ENCODE measurements at places on chromosomes 1 and 21. TPM values are rescaled to one million over a fixed set of nuclear protein-coding genes. Genes with fewer than 3 reads are reported as not detected.

GRCh38 chr1:197989058-197989457, 71.9 kb downstream of the LHX9 start:
- no peak overlapping the region for H3K27ac ChIP-seq
- no peak for DNase-seq
- H3K4me1 ChIP-seq = no peaks in the 10 kb centered on the region
- H3K36me3 ChIP-seq = no peaks in the 10 kb centered on the region
- no peaks in the 10 kb centered on the region for H3K27me3 ChIP-seq
- H3K4me3 ChIP-seq = no peak overlapping the region

DNA sequence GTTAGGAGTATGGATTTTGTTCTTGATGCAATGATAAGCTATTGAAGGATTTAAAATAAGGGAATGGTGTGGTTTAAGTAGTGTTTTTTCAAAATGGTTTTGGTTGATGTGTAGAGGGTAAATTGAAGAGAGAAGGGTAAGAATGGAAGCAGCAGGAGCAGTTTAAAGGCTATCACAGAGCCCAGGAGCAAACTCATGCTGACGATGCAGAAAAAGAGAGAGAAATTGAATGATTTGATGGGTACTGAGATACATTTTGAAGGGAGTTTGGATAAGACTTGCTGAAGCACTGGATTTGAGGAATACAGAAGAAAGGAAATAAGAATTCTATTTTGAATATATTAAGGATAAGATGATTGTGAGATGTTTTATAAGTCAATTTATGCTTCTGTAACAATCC, 300.8 kb upstream of the LYPLAL1 start:
- DNase-seq = no peak
- H3K4me1 ChIP-seq = peaks cover 3% of the 10 kb centered on the region
- H3K36me3 ChIP-seq = no peaks in the 10 kb centered on the region
- H3K27ac ChIP-seq = no peak overlapping the region
- no peak overlapping the region for H3K4me3 ChIP-seq

- peaks cover 4% of the 10 kb centered on the region for H3K4me1 ChIP-seq
- no peaks in the 10 kb centered on the region for H3K36me3 ChIP-seq
- H3K4me3 ChIP-seq = no peak overlapping the region
Observed at GRCh38 chr21:38505654-38506523, 7.6 kb upstream of the ERG start.

DNA sequence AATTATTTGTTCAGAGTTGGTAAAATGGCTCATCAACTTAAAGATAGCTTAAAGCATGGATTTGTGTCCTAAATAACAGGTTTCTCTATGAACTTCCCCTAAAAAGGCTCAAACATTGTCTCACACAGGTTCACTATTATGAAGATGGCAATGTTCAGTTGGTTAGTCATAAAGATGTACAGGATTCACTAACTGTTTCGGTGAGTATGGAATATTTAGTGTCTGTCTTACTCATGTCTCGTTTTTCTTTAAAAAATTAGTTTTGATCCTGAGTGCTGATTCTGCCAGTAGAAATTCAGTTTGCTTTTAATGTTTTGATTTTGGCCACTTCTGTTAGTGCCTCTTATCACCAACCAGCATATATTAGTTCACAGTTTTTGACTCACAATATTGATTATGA, 7.5 kb upstream of the MOV10 start:
- peaks cover 14% of the 10 kb centered on the region for H3K36me3 ChIP-seq
- no peak overlapping the region for H3K4me3 ChIP-seq
- no peaks in the 10 kb centered on the region for H3K4me1 ChIP-seq
- H3K27ac ChIP-seq = no peak overlapping the region
- DNase-seq = no peak

DNA sequence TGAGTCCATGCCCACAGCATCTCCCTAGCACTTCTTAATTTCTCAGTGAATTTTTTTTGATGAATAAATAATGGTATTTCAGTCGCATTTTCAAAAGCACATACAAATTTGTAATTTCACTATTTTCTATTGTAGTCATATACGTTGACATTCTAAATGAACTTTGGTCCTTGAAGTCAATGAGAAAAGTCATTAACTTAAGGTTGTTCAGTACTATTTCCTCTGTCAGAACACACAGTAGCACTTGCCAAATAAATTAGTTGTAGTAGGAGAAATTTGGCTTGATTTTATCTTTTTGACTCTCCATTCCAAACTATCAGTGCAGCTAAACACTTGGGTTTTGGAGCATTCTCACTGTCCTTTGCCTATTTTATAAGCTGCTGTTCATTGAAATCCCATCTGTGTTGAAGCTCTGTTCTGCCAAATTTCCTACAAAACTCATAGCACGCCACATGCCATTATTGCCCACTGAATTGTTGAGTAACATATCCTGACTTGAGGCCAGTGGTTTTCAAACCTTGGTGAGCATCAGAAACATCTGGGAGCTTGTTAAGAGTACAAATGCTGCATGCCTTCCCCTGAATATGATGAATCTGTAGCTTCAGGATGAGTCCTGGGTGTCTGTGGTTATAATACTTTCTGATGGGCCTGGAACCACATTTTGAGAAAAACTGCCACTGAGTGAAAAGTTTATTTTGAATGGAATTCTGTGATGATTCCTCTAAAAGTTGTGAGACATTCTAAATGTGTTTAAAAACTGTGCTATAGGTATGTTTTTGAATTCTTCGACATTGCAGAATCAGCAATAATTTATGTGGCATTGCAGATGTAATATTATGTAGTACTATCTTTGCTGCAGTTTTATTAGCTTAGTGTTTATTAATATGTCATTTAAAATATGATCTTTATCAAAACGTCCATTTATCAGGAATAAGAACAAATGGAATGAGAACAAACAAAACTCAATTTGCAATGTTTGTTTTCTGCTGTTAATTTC, 78.9 kb downstream of the DNM3 start:
- H3K27me3 ChIP-seq = no peaks in the 10 kb centered on the region
- H3K27ac ChIP-seq = no peak overlapping the region
- H3K4me3 ChIP-seq = no peak overlapping the region
- H3K4me1 ChIP-seq = no peaks in the 10 kb centered on the region
- DNase-seq = no peak
- no peaks in the 10 kb centered on the region for H3K36me3 ChIP-seq

DNA sequence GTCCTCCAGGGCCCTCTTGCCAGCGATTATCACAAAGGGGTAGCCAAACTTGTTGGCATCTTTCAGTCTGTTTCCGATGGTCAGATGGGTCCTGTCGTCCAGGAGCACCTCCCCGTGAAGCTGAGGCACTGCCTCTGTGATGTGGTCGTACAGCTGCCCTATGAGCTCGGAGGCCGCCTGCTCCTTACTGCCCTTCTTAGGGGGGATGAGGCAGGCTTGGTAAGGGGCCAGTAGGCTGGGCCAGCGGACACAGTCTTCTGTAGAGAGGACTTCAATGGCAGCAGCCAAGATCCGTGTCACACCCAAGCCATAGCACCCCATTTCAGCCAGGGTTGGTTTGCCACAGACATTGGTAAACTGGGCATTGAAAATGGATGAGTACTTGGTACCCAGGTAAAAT, 6.5 kb downstream of the PARS2 start:
- peaks cover 3% of the 10 kb centered on the region for H3K36me3 ChIP-seq
- H3K27me3 ChIP-seq = no peaks in the 10 kb centered on the region
- no peak for DNase-seq

- H3K27ac ChIP-seq = no peak overlapping the region
- peak; percentile 15 for DNase-seq
- H3K27me3 ChIP-seq = no peaks in the 10 kb centered on the region
- no peaks in the 10 kb centered on the region for H3K36me3 ChIP-seq
Observed at GRCh38 chr1:221562542-221563475, 179.1 kb downstream of the DUSP10 start.

DNA sequence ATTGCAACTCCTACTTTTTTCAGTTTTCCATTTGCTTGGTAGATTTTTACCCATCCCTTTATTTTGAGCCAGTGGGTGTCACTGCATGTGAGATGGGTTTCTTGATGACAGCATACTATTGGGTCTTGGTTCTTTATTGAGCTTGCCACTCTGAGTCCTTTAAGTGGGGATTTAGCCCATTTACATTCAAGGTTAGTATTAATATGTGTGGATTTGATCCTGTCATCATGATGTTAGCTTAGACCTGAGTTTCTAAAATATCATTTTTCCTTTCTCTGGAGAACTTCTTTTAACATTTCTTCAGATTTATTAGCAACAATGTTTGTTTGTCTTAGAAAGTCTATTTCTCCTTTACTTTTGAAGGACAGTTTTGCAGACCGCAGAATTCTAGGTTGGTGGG, 11.8 kb upstream of the S100B start:
- no peaks in the 10 kb centered on the region for H3K27me3 ChIP-seq
- no peak overlapping the region for H3K4me3 ChIP-seq
- H3K27ac ChIP-seq = no peak overlapping the region
- H3K4me1 ChIP-seq = no peaks in the 10 kb centered on the region
- no peak for DNase-seq

- H3K27ac ChIP-seq = no peak overlapping the region
- H3K27me3 ChIP-seq = no peaks in the 10 kb centered on the region
- H3K4me3 ChIP-seq = no peak overlapping the region
- H3K4me1 ChIP-seq = no peaks in the 10 kb centered on the region
- peak; percentile 20 for DNase-seq
Observed at GRCh38 chr1:218895064-218895587, 278.6 kb upstream of the LYPLAL1 start.

- no peak overlapping the region for H3K4me3 ChIP-seq
- no peaks in the 10 kb centered on the region for H3K36me3 ChIP-seq
- H3K4me1 ChIP-seq = peaks cover 15% of the 10 kb centered on the region
- peak overlapping the region; percentile 57 for H3K27ac ChIP-seq
Observed at GRCh38 chr1:221868593-221869303, 126.9 kb upstream of the DUSP10 start.

DNA sequence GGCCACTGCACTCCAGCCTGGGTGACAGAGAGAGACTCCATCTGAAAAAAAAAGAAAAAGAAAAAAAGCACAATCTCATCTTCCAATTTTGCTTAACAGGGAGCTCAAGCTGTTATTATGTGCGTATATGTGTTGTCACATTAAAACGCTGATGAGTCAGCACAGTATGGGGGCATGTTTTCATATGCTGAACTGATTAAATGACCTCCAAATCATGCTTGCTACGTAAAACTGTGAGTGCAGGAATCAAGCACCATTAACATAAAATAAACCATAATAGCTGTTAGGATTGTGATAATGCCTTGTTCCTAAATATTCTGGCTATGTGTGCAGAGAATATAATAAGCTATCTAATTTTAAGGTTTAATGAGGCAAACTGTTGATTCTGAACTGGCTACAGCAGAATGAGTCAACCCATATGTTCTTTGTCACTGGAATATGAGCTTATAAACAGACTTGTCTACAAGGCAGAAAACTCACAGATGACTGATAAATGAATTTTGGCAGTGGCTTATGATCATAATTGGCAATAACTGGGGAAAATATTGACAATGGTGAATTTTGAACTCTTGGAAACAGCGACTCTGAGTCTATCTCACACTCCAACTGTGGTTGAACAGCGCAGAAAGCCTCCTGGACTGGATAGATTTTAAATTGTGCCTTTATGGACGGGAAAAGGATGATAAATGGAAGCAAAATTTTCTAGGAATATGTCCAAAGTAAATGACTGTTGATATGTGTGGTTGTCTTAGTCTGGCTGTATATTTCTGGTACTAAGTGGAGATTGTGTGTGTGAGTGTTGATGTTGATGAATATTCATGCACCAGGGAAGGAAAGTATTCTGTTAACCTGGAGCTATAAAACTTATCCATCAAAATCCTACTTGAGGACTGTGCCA, 75.5 kb downstream of the VCAM1 start:
- no peak overlapping the region for H3K4me3 ChIP-seq
- peak; percentile 91 for DNase-seq
- no peaks in the 10 kb centered on the region for H3K27me3 ChIP-seq
- H3K4me1 ChIP-seq = no peaks in the 10 kb centered on the region

- no peaks in the 10 kb centered on the region for H3K27me3 ChIP-seq
- no peaks in the 10 kb centered on the region for H3K36me3 ChIP-seq
- no peak overlapping the region for H3K4me3 ChIP-seq
- no peak overlapping the region for H3K27ac ChIP-seq
Observed at GRCh38 chr1:48676822-48677221, 99.9 kb downstream of the BEND5 start.

DNA sequence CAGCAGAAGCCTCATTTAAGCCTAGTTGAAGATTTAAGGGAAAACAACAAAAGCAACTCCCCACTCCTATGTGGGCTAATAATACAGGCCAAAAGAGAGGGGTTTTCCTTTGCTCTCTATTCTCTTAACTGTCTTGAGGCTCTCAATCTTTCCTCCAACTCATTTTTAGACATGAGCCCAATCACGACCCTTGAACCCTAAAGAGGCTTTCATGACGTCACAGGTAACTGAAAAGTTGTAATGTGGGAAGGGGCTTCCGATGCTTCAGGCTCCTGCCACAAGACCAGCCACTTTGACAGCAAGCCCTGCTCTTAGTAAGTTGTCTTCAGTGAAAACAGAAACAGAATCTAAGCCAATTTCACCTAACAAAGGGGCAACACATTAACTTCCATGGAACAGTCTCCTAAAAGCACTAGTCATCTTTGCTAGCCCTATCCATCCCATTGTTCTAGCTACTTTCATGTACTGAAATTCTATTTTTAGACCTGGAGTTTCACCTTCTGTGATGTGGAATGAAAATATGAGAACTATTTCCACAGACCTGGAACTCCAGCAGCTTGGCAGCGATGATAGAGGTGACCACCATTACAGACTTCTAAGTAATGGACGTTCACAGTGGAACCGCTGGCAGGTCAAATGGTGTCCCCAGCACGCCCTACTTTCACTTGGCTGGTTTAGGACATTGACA, 36.3 kb downstream of the GPR161 start:
- H3K4me1 ChIP-seq = no peaks in the 10 kb centered on the region
- H3K36me3 ChIP-seq = peaks cover 5% of the 10 kb centered on the region
- H3K27me3 ChIP-seq = no peaks in the 10 kb centered on the region
- no peak overlapping the region for H3K4me3 ChIP-seq
- DNase-seq = no peak
- no peak overlapping the region for H3K27ac ChIP-seq

DNA sequence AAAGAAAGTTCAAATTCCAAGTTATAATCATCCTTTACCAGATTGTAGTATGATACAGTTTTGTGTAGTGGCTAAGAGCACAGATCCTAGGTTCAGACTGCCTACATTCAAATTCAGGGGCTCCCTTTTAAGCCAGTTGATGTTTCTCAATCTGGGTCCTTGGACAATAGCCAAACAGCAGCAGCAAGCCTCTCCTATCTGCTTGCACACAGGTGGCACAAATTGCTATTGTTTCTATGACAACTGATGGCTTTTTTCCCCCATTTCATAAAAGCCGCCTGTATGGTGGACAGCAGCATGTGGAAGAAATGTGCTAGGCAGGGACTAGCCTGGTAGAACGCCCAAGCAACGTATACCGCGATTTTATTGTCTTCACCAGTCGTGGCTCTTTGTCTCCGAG, 76.5 kb downstream of the S1PR1 start:
- peaks cover 7% of the 10 kb centered on the region for H3K27me3 ChIP-seq
- H3K4me3 ChIP-seq = no peak overlapping the region
- no peaks in the 10 kb centered on the region for H3K4me1 ChIP-seq
- no peak for DNase-seq
- no peaks in the 10 kb centered on the region for H3K36me3 ChIP-seq

Gene PERM1
- not detected for polyA plus RNA-seq

Gene PKLR
- not detected for polyA plus RNA-seq

Gene LCE1C
- not detected for polyA plus RNA-seq

Gene LCE3E
- polyA plus RNA-seq = not detected

Gene HIVEP3
- 2.1 TPM for polyA plus RNA-seq

Gene AADACL4
- polyA plus RNA-seq = not detected

Data from fibroblast of lung (primary cell).